ENCODE measurements at places on chromosomes 2 and 18.

- no peak for DNase-seq
Observed at GRCh38 chr2:194822657-194823056, 834.4 kb upstream of the SLC39A10 start.

DNA sequence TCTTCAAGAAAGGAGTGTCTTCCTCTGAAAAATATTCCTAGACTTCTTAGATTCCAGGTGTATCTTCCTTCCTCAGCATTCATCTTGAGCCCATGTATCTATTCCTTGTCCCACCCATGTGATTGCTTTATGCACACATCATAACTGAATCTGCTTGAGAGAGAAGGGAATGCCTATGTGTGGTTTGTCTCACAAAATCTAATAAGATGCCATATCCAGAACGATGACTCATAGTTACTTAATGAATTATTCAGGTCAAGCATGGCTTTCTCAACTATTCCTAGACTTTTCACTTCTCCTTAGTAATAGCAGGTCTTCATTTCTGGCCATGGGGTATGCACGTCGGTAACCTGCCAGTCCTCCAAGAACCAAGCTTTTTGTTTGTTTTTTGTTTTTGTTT lies 121.8 kb downstream of the SETBP1 start:
- no peak for DNase-seq

DNA sequence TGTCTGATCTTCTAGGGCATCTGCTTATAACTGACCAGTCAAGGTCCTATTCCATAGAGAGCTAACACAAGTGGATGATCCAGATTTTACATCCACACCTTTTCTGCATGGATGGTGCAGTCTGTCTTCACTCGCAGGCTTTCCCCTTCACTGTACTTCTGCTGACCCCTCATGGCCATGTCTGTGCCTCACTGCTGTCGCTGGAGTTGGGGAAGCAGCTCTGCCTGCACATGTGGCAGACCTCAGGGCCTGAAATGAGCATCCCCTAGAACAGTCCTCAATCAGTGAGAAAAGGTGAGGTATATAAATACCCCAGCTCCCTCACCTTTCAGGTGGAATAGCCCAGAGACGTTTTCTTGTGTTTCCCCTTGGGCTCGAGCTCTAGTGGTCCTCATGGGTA lies 233.8 kb downstream of the ANKRD36B start:
- no peak for DNase-seq

DNA sequence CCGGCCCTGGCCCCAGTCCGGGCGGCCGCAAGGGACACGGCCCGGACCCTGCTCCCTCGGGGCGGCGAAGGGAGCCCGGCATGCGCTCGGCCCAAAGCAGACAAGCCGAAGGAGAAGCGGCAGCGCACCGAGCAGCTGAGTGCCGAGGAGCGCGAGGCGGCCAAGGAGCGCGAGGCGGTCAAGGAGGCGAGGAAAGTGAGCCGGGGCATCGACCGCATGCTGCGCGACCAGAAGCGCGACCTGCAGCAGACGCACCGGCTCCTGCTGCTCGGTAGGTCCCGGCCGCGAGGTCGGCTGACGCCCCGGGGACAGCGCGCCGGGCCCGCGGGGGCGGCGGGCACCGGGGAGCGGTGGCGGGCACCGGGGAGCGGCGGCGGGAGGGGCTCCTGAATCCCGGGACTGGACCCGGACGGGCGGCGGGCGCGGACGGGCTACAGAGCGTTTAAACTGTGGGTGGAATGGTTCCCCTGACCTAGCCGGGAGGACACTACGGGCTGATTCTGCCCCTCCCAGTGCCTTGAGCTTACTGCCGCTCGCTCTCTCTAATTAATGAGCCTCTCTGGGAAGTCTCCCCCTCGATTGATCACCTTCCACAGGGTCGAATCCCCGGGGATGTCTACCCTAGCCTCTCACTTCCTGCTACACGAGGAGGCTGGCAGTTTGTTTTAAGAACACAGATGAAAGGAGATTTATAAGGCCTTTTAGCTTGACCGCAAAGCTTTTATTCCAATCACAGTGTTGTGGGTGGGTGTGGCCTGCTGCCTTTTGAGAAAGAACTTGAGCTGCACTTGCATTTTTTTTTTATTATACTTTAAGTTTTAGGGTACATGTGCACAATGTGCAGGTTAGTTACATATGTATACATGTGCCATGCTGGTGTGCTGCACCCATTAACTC lies 853 bp downstream of the GNAL start:
- DNase-seq: no peak

DNA sequence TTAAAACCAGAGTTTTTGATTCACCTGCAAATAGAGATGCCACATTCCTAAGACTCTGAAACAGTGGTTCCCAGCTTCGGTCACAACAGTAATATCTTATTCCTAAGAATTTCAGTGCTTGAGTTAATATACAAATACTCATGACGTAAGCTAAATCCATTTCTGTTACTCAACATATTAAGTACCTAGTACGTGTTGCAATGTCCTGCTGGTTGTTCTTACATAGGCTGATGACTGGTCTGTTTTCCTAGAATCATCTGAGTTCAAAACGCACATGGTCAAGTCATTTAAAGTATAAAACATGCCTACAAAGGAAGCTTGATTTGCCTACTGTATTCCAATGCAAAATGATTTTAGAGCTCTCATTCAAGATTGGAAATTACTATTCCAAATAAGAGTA lies 7.2 kb downstream of the NCL start:
- no peak for DNase-seq

- no peak for DNase-seq
Observed at GRCh38 chr2:180644709-180645108, 335.7 kb upstream of the UBE2E3 start.

DNA sequence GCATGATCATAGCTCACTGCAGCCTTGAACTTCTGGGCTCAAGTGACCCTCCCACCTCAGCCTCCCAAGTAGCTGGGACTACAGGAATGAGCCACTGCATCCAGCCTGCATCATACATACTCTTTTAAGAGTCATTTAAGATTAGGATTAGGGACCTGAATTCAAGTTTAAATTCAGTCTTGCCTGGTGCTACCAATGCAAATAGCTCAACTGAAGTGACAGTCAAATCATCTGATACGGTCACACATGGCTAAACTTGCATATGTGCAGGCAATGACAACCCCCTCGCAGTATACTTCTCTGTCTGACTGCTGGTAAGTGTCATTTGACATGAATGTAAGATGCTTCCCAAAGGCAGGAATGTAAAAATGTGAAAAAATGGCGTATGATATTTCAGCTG lies 31.8 kb upstream of the TMEM131 start:
- DNase-seq: no peak

GRCh38 chr2:98026292-98026691 lies 30.5 kb upstream of the TMEM131 start:
- no peak for DNase-seq

GRCh38 chr2:186498834-186499233 lies 12.8 kb downstream of the ZC3H15 start:
- DNase-seq: no peak

DNA sequence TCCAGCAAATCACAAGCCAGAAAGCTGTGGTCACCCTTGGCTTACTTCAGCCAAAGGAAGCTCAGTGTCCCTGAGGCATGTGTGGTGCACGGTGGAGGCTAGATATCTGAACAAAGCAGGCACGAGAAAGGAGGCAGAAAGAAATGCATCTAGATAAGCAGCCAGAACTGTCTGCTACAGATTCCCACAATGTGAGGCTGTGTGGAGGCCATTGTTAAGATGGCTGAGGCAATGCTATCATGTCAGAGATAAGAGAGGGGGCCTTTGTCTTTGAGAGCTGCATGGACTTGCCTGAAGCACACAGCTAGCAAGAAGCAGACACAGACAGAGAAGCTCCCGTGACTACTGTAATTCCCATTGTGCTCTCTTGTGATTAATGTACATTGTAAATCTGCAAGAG lies 110.5 kb upstream of the LYPD6 start:
- no peak for DNase-seq

- DNase-seq: no peak
Observed at GRCh38 chr18:79515944-79516351, 120.2 kb downstream of the NFATC1 start.

- DNase-seq: no peak
Observed at GRCh38 chr2:75113231-75113869, 86.0 kb downstream of the TACR1 start.

- no peak for DNase-seq
Observed at GRCh38 chr2:98729652-98730051, 1.3 kb downstream of the MGAT4A start.
